Memory B cell (primary cell): ENCODE measurements at places on chromosomes 4 and X.

DNA sequence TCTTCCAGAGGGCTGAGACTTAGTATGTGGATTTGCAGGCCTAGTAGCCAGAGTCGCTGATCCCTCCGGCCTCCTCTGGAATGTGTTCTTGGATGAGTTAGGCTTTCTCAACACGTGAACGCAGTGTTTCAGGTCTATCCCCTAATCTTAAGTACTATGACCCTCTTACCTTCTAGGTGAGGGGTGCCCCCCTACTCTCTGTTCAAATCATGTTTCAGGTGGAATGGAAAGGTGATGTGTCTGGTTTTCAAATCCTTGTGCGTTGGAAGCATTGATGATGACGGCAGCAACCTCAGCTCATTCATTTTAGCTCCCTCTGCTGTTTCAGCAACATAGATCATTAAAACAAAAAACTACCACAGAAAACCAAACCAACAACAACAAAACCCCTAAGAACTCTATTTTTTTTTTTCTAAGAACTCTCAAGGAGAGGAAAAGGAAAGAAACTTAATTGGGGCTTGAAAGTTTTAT is 56.4 kb downstream of the RWDD4 start:
- H3K36me3 ChIP-seq: no peaks in the 10 kb centered on the region
- no peak for DNase-seq
- H3K27me3 ChIP-seq: peaks cover 2% of the 10 kb centered on the region
- H3K27ac ChIP-seq: no peak overlapping the region
- no peak overlapping the region for H3K4me3 ChIP-seq

GRCh38 chr4:74018771-74019170 is 19.7 kb downstream of the CXCL3 start:
- no peaks in the 10 kb centered on the region for H3K4me1 ChIP-seq
- H3K36me3 ChIP-seq: no peaks in the 10 kb centered on the region
- no peak for DNase-seq
- H3K27ac ChIP-seq: no peak overlapping the region

- H3K27ac ChIP-seq: no peak overlapping the region
- no peak overlapping the region for H3K4me3 ChIP-seq
- H3K36me3 ChIP-seq: no peaks in the 10 kb centered on the region
- DNase-seq: no peak
- peaks cover 10% of the 10 kb centered on the region for H3K27me3 ChIP-seq
These were observed 20.5 kb downstream of the ARSJ start for GRCh38 chr4:113958766-113959538.

- H3K27ac ChIP-seq: peak within 1 kb of the TSS; percentile 87
- H3K36me3 ChIP-seq: peaks cover 5% of the 10 kb centered on the region
- DNase-seq: peak; percentile 92
- H3K4me1 ChIP-seq: peaks cover 16% of the 10 kb centered on the region
- H3K4me3 ChIP-seq: peak within 1 kb of the TSS; percentile 97
- no peaks in the 10 kb centered on the region for H3K27me3 ChIP-seq
These were observed at the start of gene NFXL1 for GRCh38 chr4:47914220-47914925. Gene NFXL1 (minus strand): TSS chr4:47914583. CDS start chr4:47914203, 380 bp downstream.

DNA sequence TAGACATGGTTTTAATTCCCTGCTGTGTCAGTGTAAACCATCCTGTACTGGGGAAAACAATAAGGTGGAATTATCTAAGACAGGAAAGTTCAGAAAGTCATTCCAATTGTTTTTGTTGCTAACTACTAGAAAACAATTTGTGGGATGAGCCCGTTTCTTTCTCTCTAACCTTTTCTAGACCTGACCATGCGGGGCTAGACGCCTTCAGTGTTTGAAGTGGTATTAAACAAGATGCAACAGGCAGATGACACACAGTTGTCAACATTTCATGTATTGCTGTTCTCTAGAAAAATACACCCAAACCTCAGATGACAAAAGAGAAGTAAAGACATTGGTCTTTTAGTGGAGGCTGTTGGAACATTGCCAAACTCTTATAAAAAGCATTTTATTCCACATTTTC is 105.7 kb downstream of the FRAS1 start:
- peaks cover 8% of the 10 kb centered on the region for H3K27me3 ChIP-seq
- no peaks in the 10 kb centered on the region for H3K36me3 ChIP-seq
- peaks cover 2% of the 10 kb centered on the region for H3K4me1 ChIP-seq
- DNase-seq: no peak

DNA sequence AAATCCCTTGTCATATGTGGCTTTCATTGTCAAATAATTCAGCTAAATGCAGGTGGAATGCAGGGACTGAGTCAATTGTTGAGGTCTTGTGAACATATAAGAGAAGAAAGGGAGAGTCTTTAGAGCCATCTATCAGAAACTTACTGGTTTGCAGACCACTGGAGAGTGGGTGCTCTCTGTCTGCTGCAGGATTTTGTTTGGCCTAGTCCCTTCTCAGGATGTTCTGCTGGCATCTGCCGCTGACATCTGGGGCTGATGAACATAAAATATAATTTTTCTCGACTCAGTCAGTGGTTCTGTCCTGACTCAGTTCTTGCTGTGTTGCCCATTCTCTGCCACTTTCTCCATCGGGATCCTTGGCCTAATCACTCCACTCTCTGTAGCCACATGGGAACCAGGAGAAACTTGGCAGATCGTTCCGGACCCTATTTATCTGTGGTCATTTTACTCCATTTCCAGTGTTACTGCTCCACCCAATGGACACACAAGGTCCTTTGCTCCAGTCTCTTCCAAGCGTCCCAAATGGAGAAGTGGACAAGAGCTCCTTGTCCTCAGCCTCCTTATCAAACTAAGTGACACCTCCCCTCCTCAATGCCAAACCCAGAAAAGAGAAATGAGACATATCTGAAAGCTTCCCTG is 436.2 kb downstream of the FAT4 start:
- no peak overlapping the region for H3K4me3 ChIP-seq
- DNase-seq: no peak
- no peaks in the 10 kb centered on the region for H3K27me3 ChIP-seq
- no peak overlapping the region for H3K27ac ChIP-seq
- H3K36me3 ChIP-seq: no peaks in the 10 kb centered on the region
- no peaks in the 10 kb centered on the region for H3K4me1 ChIP-seq

DNA sequence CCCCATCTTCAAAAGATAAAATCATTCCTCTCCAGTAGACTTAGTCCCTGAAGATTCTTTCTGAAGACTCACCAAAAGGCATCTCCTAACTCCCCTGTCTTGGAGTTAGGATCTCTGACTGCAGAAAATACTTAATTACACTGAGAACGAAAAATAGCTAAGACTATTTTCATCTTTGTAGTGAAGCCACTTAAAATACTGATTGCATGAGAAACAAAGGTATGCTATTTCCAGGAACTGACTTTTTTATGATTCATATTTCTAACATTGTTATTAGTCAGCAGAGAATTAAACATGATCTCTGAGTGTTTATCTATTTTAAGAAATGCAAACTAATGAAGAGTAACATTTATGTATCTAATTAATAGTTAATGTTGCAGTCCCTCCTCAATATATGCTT is 71.8 kb upstream of the NR3C2 start:
- peaks cover 3% of the 10 kb centered on the region for H3K36me3 ChIP-seq
- H3K27me3 ChIP-seq: no peaks in the 10 kb centered on the region
- H3K4me1 ChIP-seq: no peaks in the 10 kb centered on the region
- no peak for DNase-seq
- no peak overlapping the region for H3K27ac ChIP-seq
- H3K4me3 ChIP-seq: no peak overlapping the region

GRCh38 chrX:16771483-16772398 is 14.5 kb upstream of the TXLNG start:
- DNase-seq: no peak
- no peaks in the 10 kb centered on the region for H3K36me3 ChIP-seq
- no peaks in the 10 kb centered on the region for H3K27me3 ChIP-seq

DNA sequence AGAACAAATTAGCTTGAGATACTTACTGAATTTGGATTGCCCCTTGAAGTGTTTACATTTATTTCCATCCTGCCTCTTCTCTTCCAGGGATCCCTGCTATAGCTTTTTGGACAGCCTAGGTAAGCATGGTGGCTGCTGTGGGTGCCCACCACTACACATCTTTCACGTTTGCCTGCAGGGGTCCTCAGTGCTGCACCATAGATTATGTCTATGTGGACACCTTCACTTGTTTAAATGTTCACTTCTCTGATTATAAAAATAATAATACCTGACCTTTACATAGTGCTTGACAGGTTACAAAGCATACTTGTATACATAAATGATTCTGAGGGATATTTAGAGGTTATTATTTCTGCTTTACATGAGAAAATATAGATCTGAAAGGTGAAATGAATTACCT is 67.9 kb upstream of the SLC4A4 start:
- H3K27ac ChIP-seq: no peak overlapping the region
- peaks cover 9% of the 10 kb centered on the region for H3K4me1 ChIP-seq
- H3K36me3 ChIP-seq: no peaks in the 10 kb centered on the region
- H3K27me3 ChIP-seq: peaks cover 7% of the 10 kb centered on the region
- no peak overlapping the region for H3K4me3 ChIP-seq
- DNase-seq: no peak

DNA sequence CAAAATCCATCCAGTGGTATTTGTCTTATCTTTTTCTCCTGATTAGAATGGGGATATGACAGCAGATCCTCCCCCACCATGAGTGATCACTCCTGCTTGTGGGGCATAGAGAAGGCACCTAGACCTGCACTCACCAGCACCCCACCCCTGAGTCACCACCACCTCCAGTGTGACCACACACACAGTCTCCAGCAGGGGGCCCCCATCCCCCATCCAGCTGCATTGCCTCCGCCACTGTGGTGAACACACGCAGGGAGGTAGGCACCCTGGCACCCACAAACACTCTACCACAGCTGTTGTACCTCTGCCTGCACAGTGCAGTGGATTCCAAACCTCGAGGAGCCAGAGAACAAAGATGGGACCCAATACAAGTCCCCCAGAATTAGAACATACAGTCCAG is 9.0 kb upstream of the MAGEA8 start:
- H3K36me3 ChIP-seq: no peaks in the 10 kb centered on the region
- peaks cover 1% of the 10 kb centered on the region for H3K27me3 ChIP-seq
- H3K27ac ChIP-seq: no peak overlapping the region
- H3K4me1 ChIP-seq: no peaks in the 10 kb centered on the region
- H3K4me3 ChIP-seq: no peak overlapping the region

GRCh38 chr4:130359542-130359941 is 1263.6 kb downstream of the C4orf33 start:
- H3K27ac ChIP-seq: no peak overlapping the region
- no peaks in the 10 kb centered on the region for H3K27me3 ChIP-seq
- H3K36me3 ChIP-seq: no peaks in the 10 kb centered on the region
- no peaks in the 10 kb centered on the region for H3K4me1 ChIP-seq

- peaks cover 19% of the 10 kb centered on the region for H3K4me1 ChIP-seq
- H3K36me3 ChIP-seq: peaks cover 22% of the 10 kb centered on the region
- peak overlapping the region; percentile 82 for H3K27ac ChIP-seq
- H3K27me3 ChIP-seq: no peaks in the 10 kb centered on the region
- no peak for DNase-seq
These were observed 25.3 kb downstream of the FBXW7 start for GRCh38 chr4:152510349-152511147.

DNA sequence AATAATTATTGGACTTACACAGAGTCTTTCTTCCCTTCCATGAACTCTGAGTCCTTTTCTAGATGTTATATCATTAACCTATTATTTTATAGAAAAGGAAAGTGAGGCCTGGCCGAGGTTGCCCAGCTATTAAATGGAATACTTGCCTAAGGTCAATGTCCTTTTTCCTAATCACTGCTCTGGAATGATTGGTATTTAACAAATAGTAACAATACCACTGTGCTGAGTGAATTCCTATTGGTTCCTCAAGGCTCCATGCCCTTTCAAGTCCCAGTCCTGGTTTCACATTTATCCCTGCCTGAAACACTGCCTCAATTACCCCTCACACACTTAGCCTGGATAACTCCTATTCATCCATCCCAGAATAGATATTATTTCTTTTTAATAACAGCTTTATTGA is 6.2 kb downstream of the TCEAL9 start:
- peaks cover 1% of the 10 kb centered on the region for H3K4me1 ChIP-seq
- H3K36me3 ChIP-seq: no peaks in the 10 kb centered on the region
- no peak for DNase-seq
- H3K4me3 ChIP-seq: no peak overlapping the region
- H3K27ac ChIP-seq: no peak overlapping the region
- no peaks in the 10 kb centered on the region for H3K27me3 ChIP-seq

DNA sequence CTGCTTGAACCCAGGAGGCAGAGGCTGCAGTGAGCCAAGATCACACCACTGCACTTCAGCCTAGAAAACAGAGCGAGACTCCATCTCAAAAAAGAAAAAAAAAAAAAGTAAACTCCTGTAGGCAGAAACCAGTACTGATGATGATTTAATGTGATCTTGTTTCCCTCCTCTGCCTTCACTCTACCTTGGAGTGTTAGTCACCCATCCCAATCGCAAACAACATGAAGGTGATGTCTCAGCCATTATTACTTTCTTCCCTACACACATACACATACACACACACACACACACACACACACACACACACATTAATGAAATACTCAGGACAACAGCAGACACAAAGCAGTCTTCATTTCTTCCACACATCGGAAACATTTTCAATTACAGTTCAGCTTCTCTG is 15.6 kb downstream of the XKRX start:
- H3K27me3 ChIP-seq: no peaks in the 10 kb centered on the region
- no peak overlapping the region for H3K27ac ChIP-seq
- peaks cover 6% of the 10 kb centered on the region for H3K36me3 ChIP-seq
- DNase-seq: no peak
- no peak overlapping the region for H3K4me3 ChIP-seq

GRCh38 chrX:42778096-42778495 is at the start of gene PPP1R2C:
Gene PPP1R2C (minus strand): TSS chrX:42778163. CDS start chrX:42778079, 84 bp downstream.
- H3K4me3 ChIP-seq: peak within 1 kb of the TSS; percentile 5
- no peak within 1 kb of the TSS for H3K27ac ChIP-seq
- peaks cover 2% of the 10 kb centered on the region for H3K36me3 ChIP-seq
- H3K27me3 ChIP-seq: no peaks in the 10 kb centered on the region

DNA sequence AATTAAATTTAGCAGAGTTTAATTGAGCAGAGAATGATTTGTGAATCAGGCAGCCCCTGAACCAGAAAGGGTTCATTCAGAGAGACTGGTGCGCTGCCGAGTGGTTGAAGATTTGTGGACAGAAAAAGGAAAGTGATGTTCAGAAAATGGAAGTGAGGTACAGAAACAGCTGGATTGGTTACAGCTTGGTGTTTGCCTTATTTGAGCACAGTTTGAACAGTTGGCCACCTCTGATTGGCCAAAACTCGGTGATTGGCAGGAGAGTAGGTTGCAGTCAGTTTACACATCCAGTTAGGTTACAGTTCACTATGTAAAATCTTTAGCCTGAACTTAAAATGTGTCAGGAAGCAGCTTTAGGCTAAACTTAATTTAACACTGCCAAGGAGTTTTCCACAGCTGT is 14.9 kb downstream of the MID1IP1 start:
- H3K27ac ChIP-seq: no peak overlapping the region
- H3K36me3 ChIP-seq: no peaks in the 10 kb centered on the region
- H3K27me3 ChIP-seq: peaks cover under 1% of the 10 kb centered on the region
- peaks cover 5% of the 10 kb centered on the region for H3K4me1 ChIP-seq
- no peak for DNase-seq
- H3K4me3 ChIP-seq: no peak overlapping the region
